ENCODE measurements at places on chromosomes 6 and 20.

DNA sequence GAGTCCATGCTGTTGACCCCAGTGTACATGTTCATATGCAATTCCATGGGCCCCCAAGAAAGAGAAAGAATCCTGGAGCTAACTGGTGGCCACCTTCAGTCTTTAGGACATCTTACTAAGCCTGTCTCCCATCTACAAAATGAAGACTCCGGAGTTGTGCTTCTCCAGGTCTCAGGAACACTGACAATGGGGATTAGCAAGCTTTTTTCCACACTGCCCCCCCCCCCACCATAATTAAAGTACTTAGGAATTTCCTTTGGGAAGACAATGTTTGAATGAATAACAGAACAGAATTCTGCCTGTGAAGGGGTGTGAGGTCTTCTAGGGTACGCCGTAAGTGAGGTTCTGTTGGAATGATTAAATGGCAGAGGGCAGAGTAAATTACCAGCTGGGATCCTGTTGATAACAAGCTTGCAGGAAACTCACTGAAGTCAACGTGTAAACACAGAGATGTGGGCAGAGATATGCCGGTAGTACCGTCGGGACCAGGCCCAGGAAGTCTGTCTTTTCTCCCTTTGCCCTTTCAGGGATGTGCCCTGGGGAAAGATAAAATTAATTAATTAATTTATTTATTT, 63.1 kb downstream of the ANKRD6 start:
- no peak for DNase-seq

DNA sequence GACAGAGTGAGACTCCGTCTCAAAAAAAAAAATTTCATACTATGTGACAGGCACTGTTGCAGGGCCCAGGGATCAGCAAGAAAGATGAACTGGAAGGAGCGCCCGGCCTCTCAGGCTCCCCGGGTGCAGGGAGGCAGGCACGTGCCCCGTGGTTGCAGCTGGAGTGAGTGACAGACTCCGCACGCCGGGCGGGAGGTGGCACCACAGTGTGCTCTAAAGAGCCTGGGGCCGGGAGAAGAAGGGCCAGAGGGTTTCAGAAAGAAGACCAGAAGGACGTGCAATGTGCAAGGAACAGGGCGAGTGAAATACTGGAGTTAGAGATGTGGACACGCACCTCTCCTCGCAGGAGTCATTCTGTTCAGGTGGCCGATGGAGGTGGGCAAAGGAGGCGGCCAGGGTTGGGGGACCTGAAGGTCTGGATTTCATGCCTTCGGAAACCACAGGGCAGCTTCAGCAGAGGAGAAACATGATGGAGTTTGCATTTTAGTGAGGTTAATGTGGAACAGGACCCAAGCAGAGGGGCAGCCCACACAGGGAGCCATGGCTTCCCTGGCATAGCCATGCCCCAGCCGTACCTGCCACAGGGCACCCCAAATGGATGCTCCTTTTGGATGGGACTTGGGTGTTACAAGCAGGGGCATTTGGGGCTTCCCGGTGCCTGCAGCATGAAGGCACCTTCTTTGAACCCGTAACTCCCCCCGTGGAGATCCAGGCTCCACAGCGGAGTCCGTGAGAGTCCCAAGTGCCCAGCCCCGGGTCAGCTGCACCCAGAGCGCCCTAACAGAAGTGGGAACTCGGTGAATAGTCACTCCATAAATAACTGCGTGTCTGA, 226.2 kb downstream of the ERMARD start:
- no peak for DNase-seq

DNA sequence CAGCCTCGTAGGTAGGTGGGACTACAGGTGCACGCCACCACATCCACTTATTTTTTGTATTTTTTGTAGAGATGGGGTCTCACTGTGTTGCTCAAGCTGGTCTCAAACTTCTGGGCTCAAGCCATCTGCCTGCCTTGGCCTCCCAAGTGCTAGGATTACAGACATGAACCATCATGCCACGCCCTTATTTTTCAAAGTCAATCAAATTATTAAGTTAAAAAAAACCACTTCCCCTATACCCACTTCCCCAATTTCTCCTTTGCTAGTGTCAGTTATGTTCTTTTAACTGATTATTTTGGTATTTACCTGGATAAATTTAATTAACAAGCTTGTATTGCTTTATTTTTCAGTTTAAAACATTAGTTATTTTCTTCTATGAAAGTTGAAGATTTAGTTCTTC, 49.6 kb downstream of the RIOK1 start:
- DNase-seq: no peak

DNA sequence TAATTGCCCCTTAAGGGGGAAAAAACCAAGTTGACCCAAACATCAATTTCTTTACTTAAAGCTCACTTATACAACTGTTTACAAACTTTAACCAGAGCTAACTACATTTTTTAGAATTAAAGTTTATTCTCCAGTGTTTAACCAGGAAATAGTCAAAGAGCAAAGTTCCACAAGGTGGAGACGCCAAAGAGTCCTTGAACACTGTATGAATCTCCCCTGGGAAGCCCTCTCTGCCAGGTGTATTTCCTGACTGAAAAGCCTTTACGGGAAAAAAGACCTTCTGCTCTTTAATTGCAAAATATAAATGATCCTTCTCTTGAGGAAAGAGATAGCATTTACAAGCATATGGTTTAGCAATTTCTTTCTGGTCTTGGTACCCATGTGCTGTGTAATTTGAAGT, 36.2 kb downstream of the BTBD9 start:
- no peak for DNase-seq

DNA sequence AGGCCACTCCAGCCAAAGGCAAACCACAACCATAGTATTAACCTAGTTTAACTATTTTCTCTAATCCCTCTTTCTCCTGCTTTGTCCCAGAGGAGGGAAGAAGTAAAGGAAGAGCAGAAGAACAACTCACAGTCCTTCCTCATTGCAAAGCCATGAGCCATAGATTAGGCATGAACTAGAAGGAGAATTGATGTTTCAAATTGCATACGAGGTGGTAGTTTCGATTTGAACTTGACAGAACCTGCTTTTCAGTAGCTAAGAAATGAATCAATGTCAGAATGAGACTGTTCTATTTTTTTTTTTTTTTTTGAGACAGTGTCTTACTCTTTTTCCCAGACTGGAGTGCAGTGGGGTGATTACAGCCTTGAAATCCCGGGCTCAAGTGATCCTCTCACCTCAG, 48.3 kb downstream of the PROKR2 start:
- no peak for DNase-seq

DNA sequence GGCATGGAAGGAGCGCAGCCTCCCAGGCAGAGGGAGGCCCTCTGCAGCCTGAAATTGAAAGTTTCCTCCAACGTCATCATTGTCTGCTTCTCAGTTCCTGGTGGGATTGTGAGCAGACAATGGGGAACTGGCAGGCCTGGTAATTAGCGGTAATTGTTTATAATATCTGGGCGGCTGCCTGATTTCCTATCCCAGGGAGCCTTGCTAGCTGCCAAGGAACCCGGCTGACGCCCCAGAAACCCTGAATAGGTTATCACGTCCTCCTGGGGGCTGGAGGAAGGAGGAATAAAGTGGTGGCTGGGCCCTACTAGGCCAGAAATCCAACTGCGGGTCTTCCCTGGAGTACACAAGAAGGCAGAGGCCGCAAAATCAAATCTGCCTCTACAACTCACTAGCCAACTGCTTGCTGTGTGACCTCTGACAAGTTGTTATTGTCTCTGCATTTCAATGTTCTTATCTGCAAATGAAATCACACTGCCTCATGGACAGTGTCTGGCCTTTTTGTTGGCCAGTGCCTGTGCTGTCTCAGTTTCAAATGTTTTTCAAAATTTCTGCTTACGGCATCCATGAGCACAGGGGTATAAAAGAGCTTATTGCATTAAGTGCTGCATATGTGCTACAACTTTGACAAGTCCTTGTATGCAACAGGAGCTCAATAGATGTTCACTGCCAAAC, 16.9 kb downstream of the KCNK15 start:
- no peak for DNase-seq

DNA sequence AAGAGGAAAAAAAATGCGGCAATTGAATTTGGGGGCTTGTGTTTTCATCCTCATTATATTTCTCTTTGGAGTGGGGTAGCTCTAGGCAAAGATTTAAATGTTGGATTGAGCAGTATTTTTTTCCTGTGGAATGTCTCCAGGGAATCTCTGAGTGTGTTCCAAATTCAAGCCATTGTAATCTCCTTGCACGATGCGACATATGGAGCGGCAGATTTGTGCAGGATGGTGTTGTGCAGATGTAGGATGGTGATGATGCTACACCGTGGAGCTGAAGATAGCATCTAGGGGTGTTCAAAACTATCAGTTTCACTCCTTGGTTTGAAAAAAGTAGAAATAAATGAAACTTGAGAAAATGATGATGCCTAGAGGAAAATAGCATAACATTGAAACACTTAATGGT, 777.5 kb upstream of the EPHA7 start:
- no peak for DNase-seq

DNA sequence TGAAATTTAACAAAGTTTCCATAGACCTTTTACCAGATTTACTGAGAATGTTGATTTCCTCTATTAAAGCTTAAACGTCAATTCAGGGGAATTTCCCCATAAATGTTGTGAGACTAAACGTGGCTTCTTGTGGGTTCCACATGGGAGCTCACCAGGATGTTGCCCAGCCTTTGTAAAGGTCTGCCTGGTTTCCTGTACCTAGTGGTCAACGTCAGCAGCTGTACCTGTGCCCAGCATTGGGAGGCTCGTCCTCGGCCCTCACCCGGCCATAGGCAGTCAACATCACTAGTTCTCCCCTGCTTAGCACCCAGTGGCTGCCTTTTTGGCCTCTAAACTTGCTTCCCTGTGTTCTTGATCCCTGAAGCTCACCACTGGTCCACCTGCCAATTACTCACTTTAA, 22.1 kb upstream of the CD83 start:
- DNase-seq: no peak

- no peak for DNase-seq
Measured at GRCh38 chr6:48777411-48777810, 666.4 kb upstream of the PTCHD4 start.

GRCh38 chr20:50425076-50425475, 85.1 kb upstream of the PTPN1 start:
- DNase-seq: no peak

GRCh38 chr6:1312203-1312472, 240 bp downstream of the FOXQ1 start:
- no peak for DNase-seq

- no peak for DNase-seq
Measured at GRCh38 chr6:26351544-26351953, 13.4 kb upstream of the BTN3A2 start.

DNA sequence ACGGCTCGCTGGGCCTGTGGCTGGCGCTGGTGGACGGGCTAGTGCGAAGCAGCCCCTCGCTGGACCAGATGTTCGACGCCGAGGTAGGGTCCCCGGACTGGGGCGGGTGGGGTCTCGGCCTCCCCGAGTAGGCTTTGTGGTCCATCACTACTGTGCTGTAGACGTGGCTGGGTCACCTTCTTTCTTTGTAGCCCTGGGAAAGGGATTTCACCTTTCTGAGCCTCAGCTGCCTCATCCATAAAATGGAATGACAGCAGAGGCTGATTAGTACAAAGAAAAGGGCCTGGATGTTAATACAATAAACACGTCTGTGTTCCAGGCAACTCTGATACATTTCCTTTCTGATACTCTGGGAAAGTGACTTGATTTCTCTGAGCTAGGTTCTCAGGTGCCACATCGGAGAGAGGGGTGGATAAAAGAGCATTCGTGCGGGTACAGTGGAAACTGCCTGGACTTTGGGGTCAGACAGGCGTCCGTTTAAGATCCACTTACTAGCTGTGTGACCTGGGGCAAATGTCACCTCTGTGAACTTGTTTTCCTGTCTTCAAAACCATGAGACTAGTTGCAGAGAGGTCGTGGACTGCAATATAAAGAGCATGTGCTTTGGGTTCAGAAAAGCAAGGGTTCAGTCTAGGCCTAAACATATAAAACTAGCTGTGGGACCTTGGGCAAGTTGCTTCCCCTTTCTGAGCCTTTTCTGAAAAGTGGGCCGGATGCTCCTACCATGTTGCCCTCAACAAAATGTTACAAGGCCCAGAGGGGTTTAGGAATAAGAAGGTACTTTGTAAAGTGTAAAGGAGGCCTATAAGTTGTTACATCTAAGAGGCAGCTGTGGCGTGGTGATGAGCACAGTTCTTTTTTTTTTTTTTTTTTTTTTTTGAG, 896 bp downstream of the SYS1 start:
- no peak for DNase-seq

DNA sequence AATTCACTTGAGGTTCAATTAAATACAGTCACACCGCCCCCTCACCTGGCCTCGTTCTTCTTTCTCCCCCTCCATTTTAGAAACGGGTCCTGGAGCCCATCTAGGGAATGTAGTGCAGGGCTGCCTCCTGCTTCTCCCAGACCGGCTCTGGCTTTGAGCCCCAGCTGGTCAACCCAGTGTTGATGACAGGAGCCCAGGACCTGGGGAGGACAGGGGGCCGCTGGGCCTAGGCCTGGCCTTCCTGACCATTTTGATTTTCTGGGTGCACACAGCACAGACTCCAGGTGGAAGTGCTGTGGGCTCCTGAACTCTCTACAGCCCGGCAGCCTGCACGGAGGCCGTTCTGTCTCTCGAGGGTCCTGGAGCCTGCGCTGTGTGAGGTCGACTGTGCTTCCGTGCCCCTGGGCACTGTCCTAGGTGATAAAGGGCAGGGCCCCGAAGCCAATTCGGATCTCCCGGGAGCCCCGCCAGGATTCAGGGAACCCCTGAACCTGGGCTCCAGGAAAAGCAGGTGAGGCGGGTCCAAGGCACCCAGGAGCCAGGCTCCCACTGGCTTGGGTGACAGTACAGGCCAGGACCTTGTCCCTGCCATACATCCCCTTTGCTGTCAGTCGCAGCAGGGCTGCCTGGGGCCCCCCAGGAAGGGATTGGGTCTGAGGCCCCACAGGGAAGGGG, 23.3 kb downstream of the NPEPL1 start:
- no peak for DNase-seq

- no peak for DNase-seq
Measured at GRCh38 chr6:131898718-131899117, 52.5 kb downstream of the CCN2 start.

GRCh38 chr6:56699066-56699654, 56.5 kb upstream of the DST start:
- DNase-seq: no peak

DNA sequence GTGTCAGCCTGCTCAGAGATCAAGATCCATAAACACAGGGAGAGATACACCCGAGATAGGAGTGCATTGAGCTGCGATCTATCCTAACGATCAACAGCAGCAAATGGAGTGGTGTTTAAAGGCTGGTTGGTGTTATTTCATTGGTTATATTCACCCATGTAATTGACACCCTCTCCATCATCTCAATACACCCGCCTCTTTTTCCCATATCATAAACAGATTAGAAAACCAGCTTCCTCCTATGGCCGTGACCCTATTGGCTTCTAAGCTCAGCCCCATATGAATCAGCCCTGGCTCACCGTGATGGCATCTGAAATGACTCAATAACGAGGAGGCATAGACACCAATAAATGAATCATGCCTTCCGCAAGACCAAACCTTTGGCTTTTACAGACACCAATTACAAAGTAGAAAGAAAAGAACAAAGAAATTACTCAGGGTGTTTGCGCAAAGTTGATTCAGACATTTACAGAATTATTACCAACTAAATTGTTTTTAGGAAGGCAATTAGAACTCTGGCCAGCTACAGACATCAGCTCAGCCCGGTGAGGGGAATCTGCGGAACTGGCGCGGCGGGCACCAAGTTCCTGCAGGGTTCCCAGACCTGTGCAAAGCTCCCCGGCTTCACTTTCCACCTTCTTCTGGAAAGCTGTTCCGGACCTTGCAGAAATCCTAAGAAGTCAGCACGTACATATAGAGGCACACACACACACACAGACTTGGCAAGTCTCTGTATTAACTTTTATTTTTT, 11.5 kb downstream of the PMEPA1 start:
- DNase-seq: peak; percentile 45

Measured in stimulated activated effector memory CD8-positive, alpha-beta T cell treated with anti-CD3 and anti-CD28 coated beads, Interleukin-12 subunit alpha, Interleukin-12 subunit beta, amount 100 ng/mL, for 72 hours (primary cell).